Brain (organoid and tissue), 16 donors: ENCODE measurements at places on chromosomes 13 and 19. TPM values are rescaled to one million over a fixed set of nuclear protein-coding genes. Genes with fewer than 3 reads are reported as not detected.
A peak's percentile ranks its signal among the peaks of the same experiment; 100 is the strongest.

- DNase-seq, result no peak
Measured at GRCh38 chr13:50797091-50797490, 46.4 kb downstream of the DLEU7 start.

ITGBL1 gene
- 0.78 TPM for polyA plus RNA-seq

DNA sequence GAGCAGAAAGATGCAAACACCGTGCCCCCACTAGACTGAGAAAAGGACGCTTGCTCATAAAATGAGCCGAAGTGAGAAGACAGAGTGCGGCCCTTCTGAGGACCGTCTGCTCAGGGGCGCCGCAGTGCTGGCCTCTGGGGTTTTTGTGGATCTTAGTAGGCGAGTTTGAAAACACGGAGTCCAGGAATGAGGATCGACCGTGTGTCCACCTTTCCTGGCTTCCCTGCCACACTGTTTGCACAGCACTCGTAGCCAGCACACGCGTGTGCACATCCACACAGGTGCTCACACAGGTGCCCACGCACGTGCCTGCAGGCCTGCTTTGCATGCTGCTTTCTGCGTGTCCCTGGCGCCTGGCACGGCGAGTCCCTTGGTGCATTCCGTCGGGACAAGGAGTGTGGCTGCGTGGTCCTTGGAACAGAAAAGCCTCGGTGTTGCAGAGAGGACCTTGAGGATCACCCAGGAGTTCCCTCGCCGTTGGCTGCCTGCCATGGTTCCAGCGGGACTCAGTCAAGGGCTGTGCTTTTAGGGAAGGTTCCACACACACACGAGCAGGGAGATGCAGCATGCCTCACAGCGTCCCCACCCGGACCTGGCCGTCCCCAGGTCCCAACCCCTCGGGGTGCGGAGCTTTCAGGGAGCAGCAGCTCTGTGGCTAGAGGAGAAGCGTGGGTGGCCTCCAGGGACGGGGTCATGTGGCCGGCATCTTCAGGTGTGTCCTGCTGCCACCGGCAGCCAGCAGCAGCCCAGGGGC lies 10.1 kb upstream of the ZNF554 start:
- no peak for DNase-seq

PLK5 gene
- polyA plus RNA-seq, result 1.1 TPM

DNA sequence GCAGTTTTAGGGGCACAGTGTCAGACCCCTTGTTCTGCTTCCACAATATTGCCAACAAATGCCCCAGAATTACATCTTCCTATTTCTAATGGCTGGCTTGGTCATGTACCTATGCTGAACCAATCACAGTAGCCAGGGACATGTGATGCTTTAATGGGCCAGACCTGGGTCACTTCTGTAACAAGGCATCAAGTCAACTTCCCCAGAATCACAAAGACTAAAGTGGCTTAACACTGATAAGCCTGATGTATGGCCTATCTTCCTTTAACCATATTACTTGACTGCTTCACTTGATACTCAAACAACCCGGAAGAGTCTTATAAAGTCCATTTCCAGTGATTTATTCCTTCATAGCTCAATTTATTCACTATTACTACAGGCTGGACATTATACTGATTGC lies 19.6 kb downstream of the LNX2 start:
- DNase-seq, result no peak

DNA sequence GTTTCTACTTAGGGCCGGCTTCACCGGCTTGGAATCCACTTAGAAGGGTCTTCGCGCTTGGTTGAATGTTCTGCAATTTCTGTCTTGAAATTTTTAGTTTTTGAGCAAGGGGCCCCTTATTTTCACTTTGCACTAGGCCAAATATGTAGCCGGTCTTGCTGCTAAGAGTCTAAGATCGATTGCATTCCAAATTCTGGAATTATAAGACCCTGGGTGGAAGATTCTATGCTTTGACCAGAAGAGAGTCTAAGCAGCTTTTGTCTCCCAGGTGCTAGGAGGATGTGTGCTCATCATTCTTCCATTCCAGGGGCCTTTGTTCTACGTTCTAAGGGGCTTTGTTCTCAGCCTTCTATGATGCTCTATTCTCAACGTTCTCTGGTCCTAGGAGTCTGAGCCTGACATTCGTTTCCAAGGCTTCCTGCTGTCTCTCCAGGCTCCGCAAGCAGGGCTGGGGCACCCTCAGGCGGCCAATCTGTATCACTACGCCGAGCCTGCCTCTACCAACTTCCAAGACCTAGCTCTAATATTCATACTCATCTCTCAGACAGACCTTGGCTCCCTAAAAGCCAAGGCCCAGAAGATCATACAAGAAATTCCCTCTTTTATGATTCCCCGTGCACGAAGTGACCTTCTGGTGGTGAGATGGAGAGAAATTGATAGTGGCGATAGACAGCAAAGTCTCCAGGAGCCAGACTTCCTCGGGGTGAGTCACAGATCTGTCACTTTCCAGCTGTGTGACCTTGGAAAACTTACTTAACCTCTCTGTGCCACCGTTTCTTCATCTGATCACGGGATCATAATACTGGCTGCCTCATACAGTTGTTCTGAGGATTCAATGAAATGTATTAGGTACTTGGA lies 982 bp upstream of the DACT3 start:
- peak; percentile 96 for DNase-seq

GRCh38 chr19:32627714-32628270 lies 46.8 kb downstream of the PDCD5 start:
- no peak for DNase-seq
